ENCODE measurements at places on chromosomes 12 and 14. TPM values are rescaled to one million over a fixed set of nuclear protein-coding genes. Genes with fewer than 3 reads are reported as not detected.

RPGRIP1 gene
- total RNA-seq, result 0.60 TPM

KCNK13 gene
- 6.7 TPM for total RNA-seq

SLCO1B1 gene
- total RNA-seq, result not detected

FNTB gene
- 17.1 TPM for total RNA-seq

OAS1 gene
- total RNA-seq, result 6.1 TPM

SLC48A1 gene
- 23.2 TPM for total RNA-seq

All from Right ventricle myocardium inferior (tissue), 1 donor.